Mesangial cell (primary cell): ENCODE measurements at places on chromosomes 6 and 20. TPM values are rescaled to one million over a fixed set of nuclear protein-coding genes. Genes with fewer than 3 reads are reported as not detected.

Gene ZFP64
- 43.3 and 46.3 TPM in 2 replicates for total RNA-seq

Gene ANKS1A
- 9.9 and 14.2 TPM in 2 replicates for total RNA-seq

Gene TSHZ2
- total RNA-seq, result 0.33 and 5.6 TPM in 2 replicates

Gene WFDC5
- total RNA-seq, result not detected in 2 replicates

Gene CASP8AP2
- total RNA-seq, result 3.7 and 5.4 TPM in 2 replicates

Gene OOEP
- not detected in 2 replicates for total RNA-seq

Gene BTNL2
- not detected in 2 replicates for total RNA-seq

Gene HCK
- not detected in 2 replicates for total RNA-seq

Gene DEFB116
- total RNA-seq, result not detected in 2 replicates

Gene CD109
- total RNA-seq, result 14.7 and 20.8 TPM in 2 replicates

Gene VWA7
- total RNA-seq, result 0.81 and 9.8 TPM in 2 replicates

Gene SAPCD1
- 1.0 and 5.7 TPM in 2 replicates for total RNA-seq

Gene ID1
- total RNA-seq, result 109 and 187 TPM in 2 replicates

Gene PTK6
- total RNA-seq, result not detected in 2 replicates

Gene UNC93A
- total RNA-seq, result not detected in 2 replicates

Gene VGLL2
- 0.13 TPM in 1 of 2 replicates, not detected in the other for total RNA-seq

Gene BMP5
- total RNA-seq, result 0.16 and 0.25 TPM in 2 replicates

Gene PI16
- total RNA-seq, result 0.33 TPM in 1 of 2 replicates, not detected in the other

Gene CALHM5
- 0.49 and 0.89 TPM in 2 replicates for total RNA-seq

Gene ZNF322
- total RNA-seq, result 4.7 and 10.4 TPM in 2 replicates

Gene NMBR
- total RNA-seq, result 0.25 and 0.33 TPM in 2 replicates

Gene SOBP
- total RNA-seq, result 0.63 and 0.98 TPM in 2 replicates

Gene MATN4
- total RNA-seq, result not detected in 2 replicates

Gene RNF217
- total RNA-seq, result 10.6 and 23.5 TPM in 2 replicates

Gene NOX3
- not detected in 2 replicates for total RNA-seq

Gene HTR1E
- total RNA-seq, result not detected in 2 replicates

Gene SIRPA
- total RNA-seq, result 60.0 and 67.2 TPM in 2 replicates

Gene PLN
- 0.13 and 0.16 TPM in 2 replicates for total RNA-seq

Gene PNLDC1
- total RNA-seq, result 0.13 TPM in 1 of 2 replicates, not detected in the other

Gene BTN1A1
- total RNA-seq, result 0.16 TPM in 1 of 2 replicates, not detected in the other

Gene TREM1
- total RNA-seq, result not detected in 2 replicates

Gene TCP11
- 0.16 and 0.63 TPM in 2 replicates for total RNA-seq

Gene CPXM1
- total RNA-seq, result 50.2 and 158 TPM in 2 replicates
